ENCODE measurements at places on chromosomes 11 and 22.

DNA sequence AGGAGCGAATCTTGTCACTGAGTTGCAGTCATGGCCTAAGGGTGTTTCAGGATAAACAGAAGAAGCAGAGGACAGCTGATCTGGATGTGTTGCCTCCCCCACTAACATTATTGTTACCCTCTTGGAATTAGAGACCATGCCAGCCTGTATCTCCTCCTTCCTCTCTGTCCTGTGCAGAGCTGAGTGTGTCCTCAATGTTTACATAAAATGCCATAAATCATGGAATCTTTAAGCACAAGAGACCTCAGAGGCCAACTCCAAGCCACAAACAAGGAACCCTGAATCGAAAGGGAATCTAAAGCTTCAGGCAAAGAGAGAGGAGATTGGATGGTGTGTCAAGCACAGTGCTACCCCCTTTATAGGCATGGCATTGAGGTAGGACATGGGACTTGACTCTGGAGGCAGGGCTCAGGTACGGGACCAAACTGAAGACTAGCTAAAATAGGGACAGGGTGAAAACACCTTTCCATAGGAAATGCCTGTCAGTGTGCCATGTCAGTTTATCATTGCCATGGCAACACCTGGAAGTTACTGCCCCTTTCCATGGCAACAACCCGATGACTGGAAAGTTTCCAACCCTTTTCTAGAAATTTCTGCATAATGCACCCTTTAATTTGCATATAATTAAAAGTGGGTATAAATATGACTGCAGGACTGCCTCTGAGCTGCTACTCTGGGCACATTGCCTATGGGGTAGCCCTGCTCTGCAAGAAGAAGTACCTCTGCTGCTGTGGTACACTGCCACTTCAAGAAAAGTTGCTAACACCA is 489.7 kb downstream of the MIAT start:
- no peak for DNase-seq

- no peak for DNase-seq
Measured at GRCh38 chr11:831118-831864, 1.5 kb upstream of the CD151 start.

- no peak for DNase-seq
Measured at GRCh38 chr11:65774525-65775306, 6.1 kb downstream of the AP5B1 start.

GRCh38 chr11:5968394-5968793 is at the start of gene OR56A5:
Gene OR56A5 (minus strand): TSS chr11:5968494. CDS start chr11:5968494, 0 bp downstream.
- DNase-seq, result no peak

- no peak for DNase-seq
Measured at GRCh38 chr11:69834251-69834650, 15.0 kb upstream of the FGF3 start.

DNA sequence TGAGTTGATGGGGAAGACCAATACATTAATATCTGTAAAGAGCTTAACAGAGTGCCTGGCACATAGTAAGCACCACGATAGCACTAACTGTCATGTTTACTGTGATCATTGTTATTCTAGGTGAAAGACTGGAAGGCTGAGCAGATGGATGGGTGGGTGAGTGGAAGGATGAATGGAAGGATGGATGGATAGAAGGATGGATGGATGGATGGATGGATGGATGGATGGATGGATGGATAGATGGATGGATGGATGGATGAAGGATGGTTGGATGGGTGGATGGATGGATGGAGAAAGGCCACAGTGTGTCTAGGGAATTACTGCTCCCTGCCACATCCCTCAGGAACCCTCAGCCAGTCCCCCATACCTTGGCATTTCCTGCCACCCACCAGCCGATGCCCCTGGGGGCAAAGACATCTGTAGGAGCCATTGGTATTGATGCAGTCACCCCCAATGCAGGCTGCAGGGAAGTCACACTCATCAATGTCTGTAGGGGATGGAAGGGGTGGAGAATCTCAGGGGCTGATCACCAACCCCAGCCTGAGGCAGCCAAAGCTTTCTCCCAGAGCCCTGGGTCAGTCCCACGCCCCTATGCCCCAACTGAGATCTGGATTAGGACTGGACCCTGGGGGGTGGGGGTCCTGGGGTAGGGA is 15.3 kb downstream of the LTBP3 start:
- DNase-seq, result no peak

DNA sequence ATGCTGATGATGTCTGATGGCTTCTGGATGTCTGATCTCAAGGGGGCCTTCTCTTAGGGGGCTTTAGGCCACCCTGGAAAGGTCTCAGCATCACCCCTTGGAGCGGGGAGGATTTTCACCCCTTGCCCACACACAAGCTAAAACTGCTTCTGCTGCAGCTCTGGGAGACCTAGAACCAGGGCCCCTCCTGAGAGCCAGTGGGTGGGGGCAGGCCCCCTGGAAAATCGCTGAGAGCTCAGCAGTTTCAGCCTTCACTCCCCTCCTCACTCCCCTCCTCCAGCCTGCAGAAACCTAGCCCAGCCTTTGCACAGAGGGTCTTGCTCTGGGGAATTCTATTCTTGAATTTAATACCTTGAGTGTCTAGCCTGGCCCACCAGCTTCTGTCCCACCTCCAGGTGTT is 17.2 kb downstream of the CD6 start:
- no peak for DNase-seq

DNA sequence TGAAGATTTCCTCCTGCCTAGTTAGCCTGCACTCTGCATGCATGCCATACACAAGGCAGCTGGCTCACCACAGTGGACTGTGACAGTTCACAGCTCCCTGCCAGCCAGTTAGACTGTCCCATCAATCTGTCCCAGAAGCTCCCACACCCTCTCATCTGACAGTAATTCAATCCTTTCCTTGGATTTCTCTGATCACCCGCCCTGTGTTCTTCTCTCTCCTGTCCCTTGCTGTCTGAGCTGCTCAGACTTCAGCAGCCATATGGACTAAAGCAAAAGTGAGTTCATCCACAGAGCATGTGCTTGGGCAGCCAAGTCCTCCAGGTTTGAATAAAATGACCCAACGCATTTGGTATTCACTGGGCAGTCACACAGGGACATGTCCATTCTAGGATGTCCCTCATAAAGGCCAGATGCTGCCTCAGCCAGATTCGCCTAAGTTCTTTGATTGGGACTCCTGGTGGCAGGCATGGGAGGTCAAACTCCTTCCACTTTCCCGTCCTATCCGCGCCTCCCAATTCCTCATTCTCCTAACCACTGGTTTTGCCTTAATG is 54.5 kb upstream of the ZBTB44 start:
- no peak for DNase-seq

DNA sequence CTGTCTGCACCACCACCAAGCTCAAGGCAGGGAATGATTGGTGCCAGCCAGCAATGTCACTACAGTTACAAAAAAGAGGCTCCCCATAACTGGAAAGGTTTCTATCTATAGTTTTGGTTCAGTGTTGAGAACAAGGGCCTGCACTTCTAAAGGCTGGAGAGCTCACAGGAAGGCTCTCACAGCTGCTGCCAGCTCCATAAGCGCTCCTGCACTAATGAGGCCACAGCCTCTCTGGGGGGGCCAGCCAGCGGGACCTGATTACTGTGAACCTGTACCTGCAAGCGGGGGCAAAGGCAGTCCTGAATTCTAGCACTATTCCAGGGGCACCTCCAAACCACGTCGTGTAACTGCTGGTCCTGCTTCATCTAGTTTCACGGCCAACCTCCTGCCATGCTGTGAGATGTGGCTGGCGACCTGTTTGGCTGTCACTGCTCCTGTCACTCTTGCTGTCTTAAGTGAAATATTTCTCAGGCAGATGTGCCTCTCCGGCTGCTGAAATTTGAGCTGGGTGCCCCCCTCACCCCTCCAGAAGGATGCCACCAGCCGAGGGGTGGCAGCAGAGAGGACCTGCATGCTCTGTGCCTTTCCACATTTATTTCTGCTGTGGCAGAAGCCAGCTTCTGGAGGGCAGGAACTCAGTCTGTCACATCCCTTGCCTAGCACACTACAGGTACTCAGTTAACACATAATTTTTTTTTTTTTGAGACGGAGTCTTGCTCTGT is 53.3 kb upstream of the ARFGAP3 start:
- DNase-seq, result no peak

DNA sequence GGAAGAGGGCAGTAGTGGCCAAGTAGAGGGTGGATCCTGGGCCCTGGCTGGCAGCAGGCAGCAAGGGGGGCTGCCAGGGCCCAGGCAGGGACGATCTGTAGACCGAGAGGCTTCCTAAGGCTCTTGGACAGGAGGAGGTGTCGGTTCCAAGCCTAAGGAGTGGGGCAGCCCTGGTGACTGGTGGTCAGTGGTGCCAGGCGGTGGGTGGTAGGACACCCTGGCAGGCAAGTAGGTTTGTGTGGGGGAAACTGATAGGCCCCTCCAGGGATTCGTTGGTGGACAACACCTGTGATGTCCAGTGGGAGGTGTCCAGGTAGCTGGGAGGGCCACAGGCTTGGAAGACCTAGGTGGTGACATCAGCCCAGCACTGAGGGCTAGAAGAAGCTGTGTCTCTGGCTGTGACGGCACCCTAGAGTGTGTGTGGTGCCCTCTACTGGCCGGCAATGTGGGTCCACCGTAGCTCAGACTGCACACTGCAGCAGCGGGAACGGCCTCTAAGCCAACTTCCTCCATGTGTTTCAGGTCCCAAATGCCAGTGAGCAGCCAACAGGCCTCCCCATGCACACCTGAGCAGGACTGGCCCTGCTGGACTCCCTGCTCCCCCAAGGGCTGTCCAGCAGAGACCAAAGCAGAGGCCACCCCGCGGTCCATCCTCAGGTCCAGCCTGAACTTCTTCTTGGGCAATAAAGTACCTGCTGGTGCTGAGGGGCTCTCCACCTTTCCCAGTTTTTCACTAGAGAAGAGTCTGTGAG is 9.4 kb upstream of the SAMM50 start:
- DNase-seq, result peak; percentile 62

DNA sequence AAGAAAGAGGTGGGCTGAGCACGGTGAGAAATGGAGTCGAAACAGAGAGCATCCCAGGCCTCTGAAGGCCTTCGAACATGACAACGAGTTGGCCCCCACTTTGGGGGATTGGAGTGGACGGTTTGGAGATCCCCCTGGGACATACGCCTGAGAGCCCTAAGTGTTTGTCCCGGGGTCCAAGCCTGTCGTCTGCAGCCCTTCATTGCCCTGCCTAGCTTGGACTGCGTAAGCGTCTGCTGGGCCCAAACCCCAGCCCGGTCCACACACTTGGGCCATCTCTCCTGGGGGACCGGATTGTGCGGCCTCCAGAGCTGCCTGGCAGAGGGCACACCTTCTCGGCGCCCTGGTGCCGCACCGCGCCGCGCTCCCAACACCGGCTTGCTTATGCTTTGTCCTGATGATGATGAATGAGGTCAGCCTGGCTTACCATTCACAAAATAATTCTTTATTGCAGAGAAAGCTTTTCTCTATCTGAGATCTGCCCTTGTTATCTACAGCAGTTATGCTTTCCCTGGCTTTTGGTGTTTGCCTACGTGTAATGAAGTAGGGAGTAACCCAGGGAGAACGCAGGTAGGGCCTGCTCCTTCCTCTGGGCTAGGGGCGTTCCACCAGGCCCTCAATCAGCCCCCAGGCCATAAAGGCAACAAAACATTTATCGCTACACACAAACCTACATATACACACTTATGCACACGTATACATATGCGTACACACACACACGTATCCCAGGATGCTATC is 85.9 kb upstream of the PPARA start:
- no peak for DNase-seq
